ENCODE measurements at places on chromosomes 13 and 19. TPM values are rescaled to one million over a fixed set of nuclear protein-coding genes. Genes with fewer than 3 reads are reported as not detected.

ISYNA1 gene
- total RNA-seq: 25.5 TPM

FAM124A gene
- total RNA-seq: 37.9 TPM

S1PR4 gene
- total RNA-seq: not detected

F7 gene
- 0.31 TPM for total RNA-seq

NDUFA3 gene
- 8.8 TPM for total RNA-seq

ZNF99 gene
- total RNA-seq: not detected

SGTA gene
- 68.3 TPM for total RNA-seq

LILRA1 gene
- total RNA-seq: not detected

ZNF780A gene
- 12.0 TPM for total RNA-seq

ERICH6B gene
- total RNA-seq: not detected

KLK14 gene
- total RNA-seq: 0.33 TPM

KCNC3 gene
- under 0.01 TPM for total RNA-seq

C19orf38 gene
- 0.33 TPM for total RNA-seq

EPSTI1 gene
- total RNA-seq: 21.1 TPM

EML2 gene
- 58.5 TPM for total RNA-seq

SHC2 gene
- not detected for total RNA-seq

SLC8A2 gene
- total RNA-seq: 0.31 TPM

ADAMTSL5 gene
- total RNA-seq: 2.4 TPM

BEST2 gene
- under 0.01 TPM for total RNA-seq

TMEM272 gene
- total RNA-seq: under 0.01 TPM

RFPL4AL1 gene
- total RNA-seq: not detected

Measured in melanocyte of skin (primary cell).